Muscle of back (tissue), 13 donors: ENCODE measurements at places on chromosomes 5 and 9. TPM values are rescaled to one million over a fixed set of nuclear protein-coding genes. Genes with fewer than 3 reads are reported as not detected.

CDC42SE2 gene
- polyA plus RNA-seq, result 26.5 TPM

BAAT gene
- polyA plus RNA-seq, result 0.72 TPM

GRCh38 chr5:146240951-146241350, 37.5 kb downstream of the RBM27 start:
- no peak for DNase-seq

- no peak for DNase-seq
Measured at GRCh38 chr5:66247176-66247960, 103.3 kb downstream of the SREK1 start.

DNA sequence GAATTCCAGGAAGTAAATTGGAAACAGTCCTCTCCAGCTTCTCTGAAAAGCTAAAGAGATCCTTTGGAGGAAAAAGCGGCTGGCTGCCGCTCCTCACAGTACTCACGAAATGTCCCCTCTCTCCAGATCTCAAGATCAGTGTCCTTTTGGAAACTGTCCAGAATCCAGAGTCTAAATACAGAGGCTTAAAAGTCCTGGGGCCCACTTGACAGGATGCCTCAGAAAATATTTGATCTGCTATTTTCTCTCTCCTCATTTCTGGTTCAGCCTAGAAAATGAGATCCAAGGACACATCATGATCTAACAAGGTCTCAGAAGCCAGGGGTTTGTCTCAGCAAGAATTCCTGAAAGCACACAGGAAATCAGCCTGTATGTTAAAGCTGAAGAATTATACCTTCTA, 7.2 kb downstream of the C1QTNF2 start:
- DNase-seq, result peak; percentile 93
